Breast epithelium (tissue), 4 donors: ENCODE measurements at places on chromosomes 11 and 22. TPM values are rescaled to one million over a fixed set of nuclear protein-coding genes. Genes with fewer than 3 reads are reported as not detected.

- no peaks in the 10 kb centered on the region for H3K36me3 ChIP-seq
- peaks cover 22% of the 10 kb centered on the region for H3K4me1 ChIP-seq
- peak; percentile 15 for DNase-seq
- H3K27ac ChIP-seq: no peak overlapping the region
- H3K4me3 ChIP-seq: no peak overlapping the region
These were observed 33.0 kb downstream of the GNB1L start for GRCh38 chr22:19821523-19822300.

DNA sequence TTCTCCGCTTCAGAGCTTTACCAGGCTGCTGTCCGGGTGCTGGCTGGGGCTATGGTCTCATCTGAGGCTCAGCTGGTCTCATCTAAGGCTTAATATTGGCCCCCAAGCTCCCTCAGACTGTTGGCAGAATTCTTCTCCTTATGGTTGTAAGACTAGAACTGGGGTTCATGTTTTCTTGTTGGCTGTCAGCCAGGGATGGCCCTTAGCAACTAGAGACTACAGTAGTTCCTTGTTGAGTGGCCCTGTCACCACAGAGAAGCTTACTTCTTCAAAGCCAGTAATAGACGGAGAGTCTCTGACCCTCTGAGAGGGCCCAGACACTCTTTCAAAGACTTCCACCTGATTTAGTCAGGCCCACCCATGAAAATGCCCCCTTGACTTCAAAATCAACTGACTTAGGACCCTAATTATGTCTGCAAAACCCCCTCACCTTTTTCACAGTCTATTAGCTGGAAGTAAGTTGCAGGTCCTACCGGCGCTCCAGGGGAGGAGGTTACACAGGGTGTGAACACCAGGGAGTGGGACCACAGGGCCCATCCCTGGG lies 24.2 kb upstream of the TREH start:
- H3K27ac ChIP-seq: no peak overlapping the region
- DNase-seq: no peak
- H3K4me3 ChIP-seq: no peak overlapping the region
- H3K27me3 ChIP-seq: no peaks in the 10 kb centered on the region
- no peaks in the 10 kb centered on the region for H3K4me1 ChIP-seq

GRCh38 chr11:66359662-66360087 lies 11.9 kb downstream of the SLC29A2 start:
- H3K36me3 ChIP-seq: no peaks in the 10 kb centered on the region
- DNase-seq: no peak
- H3K27me3 ChIP-seq: no peaks in the 10 kb centered on the region
- H3K4me3 ChIP-seq: no peak overlapping the region
- no peak overlapping the region for H3K27ac ChIP-seq

BDNF gene
- 0.44 TPM for total RNA-seq

GRCh38 chr11:102325088-102325487 lies 7.8 kb downstream of the BIRC3 start:
- no peaks in the 10 kb centered on the region for H3K36me3 ChIP-seq
- DNase-seq: no peak
- H3K27ac ChIP-seq: no peak overlapping the region

GRCh38 chr11:112260490-112260889 lies at the start of gene PLET1:
TSS of gene PLET1 (minus strand) at chr11:112260860. CDS start at chr11:112260589, 271 bp downstream.
- no peak for DNase-seq
- no peak within 1 kb of the TSS for H3K27ac ChIP-seq
- H3K36me3 ChIP-seq: no peaks in the 10 kb centered on the region
- no peak within 1 kb of the TSS for H3K4me3 ChIP-seq
- no peaks in the 10 kb centered on the region for H3K27me3 ChIP-seq

- no peak overlapping the region for H3K27ac ChIP-seq
- DNase-seq: no peak
- H3K4me3 ChIP-seq: no peak overlapping the region
- H3K36me3 ChIP-seq: no peaks in the 10 kb centered on the region
- no peaks in the 10 kb centered on the region for H3K4me1 ChIP-seq
- H3K27me3 ChIP-seq: no peaks in the 10 kb centered on the region
These were observed 49.5 kb downstream of the NNMT start for GRCh38 chr11:114345575-114346222.

- no peak overlapping the region for H3K27ac ChIP-seq
- peak; percentile 39 for DNase-seq
- H3K4me3 ChIP-seq: no peak overlapping the region
- H3K4me1 ChIP-seq: no peaks in the 10 kb centered on the region
- H3K27me3 ChIP-seq: no peaks in the 10 kb centered on the region
- H3K36me3 ChIP-seq: no peaks in the 10 kb centered on the region
These were observed 21.9 kb downstream of the TPBGL start for GRCh38 chr11:75262436-75262835.

- H3K4me3 ChIP-seq: no peak overlapping the region
- no peak for DNase-seq
- no peaks in the 10 kb centered on the region for H3K27me3 ChIP-seq
- no peak overlapping the region for H3K27ac ChIP-seq
- H3K4me1 ChIP-seq: no peaks in the 10 kb centered on the region
- H3K36me3 ChIP-seq: no peaks in the 10 kb centered on the region
These were observed 84.5 kb downstream of the CEP164 start for GRCh38 chr11:117412176-117412575.

DNA sequence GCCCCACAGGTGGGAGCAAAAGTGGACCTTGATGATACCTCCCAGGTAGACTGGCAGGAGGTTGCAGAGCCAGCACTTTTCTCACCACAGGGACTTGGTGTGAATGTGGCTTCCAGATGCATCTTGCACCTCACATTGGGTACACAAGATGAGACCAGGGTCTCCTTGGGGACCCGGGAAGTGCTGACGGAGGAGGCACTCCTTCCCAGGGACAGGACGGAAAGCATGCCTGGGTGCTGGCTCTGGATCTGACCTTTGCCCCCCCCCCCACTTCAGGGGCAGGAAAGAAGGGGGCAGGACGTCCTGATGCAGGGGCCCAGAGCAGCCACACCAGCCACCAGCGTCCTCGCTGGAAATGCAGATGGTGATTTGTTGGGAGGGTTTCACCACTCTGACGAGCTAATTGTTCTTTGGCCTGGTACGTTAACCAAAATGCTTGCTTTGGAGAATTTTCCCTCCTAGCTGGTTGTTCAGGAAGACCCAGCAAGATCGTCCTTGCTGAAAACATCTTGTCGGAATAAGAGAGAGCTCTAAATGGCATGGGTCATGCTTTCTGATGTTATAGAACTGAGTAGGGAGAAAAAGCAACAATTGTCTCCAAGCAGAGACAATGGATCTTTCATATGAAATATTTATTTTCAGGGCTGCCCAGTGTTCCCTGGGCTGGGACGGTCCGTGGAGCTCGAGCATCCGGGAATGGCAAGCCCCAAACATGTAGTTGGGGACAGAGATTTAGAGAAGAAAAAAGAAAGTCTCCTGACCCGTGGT lies 74.4 kb upstream of the PPARA start:
- no peaks in the 10 kb centered on the region for H3K27me3 ChIP-seq
- H3K27ac ChIP-seq: peak overlapping the region; percentile 100
- H3K4me1 ChIP-seq: no peaks in the 10 kb centered on the region
- peak overlapping the region; percentile 97 for H3K4me3 ChIP-seq
- H3K36me3 ChIP-seq: no peaks in the 10 kb centered on the region

DNA sequence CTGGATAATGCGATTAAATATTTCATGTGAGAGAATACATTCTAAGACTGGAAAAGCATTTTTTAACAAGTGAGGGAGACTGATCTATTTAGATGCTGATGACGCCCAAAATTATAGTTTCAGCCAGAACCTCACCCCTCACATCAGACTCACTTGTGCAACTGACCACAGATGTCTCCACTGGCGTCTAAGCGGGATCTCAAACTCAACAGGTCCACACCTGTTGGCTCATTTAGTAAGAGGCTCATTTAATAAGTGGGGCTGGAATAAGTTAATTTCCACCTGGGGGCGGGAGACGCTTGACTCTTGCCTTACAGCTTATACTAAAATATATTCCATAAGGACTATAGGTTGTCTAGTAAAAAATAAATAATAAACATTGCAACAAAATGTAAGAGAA lies 47.5 kb downstream of the MORC2 start:
- no peak for DNase-seq
- H3K4me1 ChIP-seq: no peaks in the 10 kb centered on the region

H19 gene
- 37.0 TPM for total RNA-seq

GRCh38 chr22:27842669-27843431 lies 41.3 kb upstream of the MN1 start:
- H3K27ac ChIP-seq: peak overlapping the region; percentile 81
- H3K4me1 ChIP-seq: no peaks in the 10 kb centered on the region

DNA sequence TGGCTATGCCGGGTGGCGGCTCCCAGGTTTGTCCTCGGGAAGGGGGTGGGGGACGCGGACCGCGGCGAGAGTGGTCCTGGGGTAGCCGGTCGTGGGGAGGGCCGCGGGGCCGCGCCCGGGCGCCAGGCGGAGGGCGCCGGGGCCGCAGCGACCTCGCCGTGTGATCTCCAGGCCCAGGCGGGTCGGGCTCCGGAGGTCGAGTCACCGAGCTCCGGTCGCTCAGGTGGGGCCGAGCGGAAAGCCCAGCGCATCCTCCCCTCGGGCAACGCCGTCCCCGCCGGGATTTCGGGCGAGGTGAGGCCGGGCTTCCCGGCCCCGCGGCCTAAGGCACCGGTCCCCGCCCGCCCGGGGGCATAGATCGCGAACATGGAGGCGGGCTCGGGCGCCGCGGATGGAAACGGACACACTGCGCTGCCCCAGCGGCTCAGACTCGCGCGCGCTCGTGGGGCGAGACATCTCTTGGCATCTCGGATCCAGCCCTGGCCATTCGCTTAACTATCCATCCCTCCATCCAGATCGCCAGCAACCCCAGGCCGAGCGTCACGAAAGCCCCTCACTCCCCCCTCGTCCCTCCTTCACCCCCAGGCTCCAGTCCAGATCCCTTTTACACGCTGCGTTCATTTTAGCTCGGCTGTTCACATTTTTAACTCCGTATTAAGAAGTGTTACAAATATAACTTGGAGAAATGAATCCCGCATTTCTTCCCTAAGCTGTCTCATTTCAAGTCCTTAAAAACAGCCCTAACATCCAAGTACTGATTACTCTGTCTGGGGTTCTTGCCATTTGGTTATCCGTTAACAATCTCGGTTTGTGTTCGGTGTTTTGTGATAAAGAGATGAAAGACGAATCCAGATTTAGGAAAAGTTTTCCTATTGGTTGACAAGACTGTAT lies 460 bp downstream of the ZC3H12C start:
- no peak for DNase-seq
- no peaks in the 10 kb centered on the region for H3K4me1 ChIP-seq
- peak overlapping the region; percentile 81 for H3K4me3 ChIP-seq
- no peaks in the 10 kb centered on the region for H3K27me3 ChIP-seq
- H3K36me3 ChIP-seq: no peaks in the 10 kb centered on the region

IL17REL gene
- total RNA-seq: not detected

RAG2 gene
- not detected for total RNA-seq

GAS2 gene
- total RNA-seq: 10.2 TPM

- H3K4me1 ChIP-seq: no peaks in the 10 kb centered on the region
- peak overlapping the region; percentile 38 for H3K27ac ChIP-seq
- no peak overlapping the region for H3K4me3 ChIP-seq
- H3K36me3 ChIP-seq: no peaks in the 10 kb centered on the region
- H3K27me3 ChIP-seq: no peaks in the 10 kb centered on the region
- no peak for DNase-seq
These were observed 77.8 kb downstream of the C11orf91 start for GRCh38 chr11:33622806-33623205.

DNA sequence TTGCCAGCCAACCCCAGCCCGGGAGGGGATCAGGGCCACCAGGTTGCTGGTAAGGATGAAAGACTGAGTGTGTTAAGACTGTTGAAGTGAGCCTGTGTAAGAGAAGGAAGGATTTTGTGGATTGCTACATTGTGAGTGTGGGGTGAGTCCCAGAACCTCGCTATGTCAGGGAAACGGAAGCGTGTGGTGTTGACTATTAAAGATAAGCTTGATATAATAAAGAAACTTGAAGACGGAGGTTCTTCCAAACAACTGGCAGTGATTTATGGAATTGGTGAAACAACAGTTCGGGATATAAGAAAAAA lies 627 bp downstream of the JRKL start:
- H3K27me3 ChIP-seq: no peaks in the 10 kb centered on the region
- H3K27ac ChIP-seq: peak overlapping the region; percentile 92
- no peak for DNase-seq
- peaks cover 12% of the 10 kb centered on the region for H3K4me1 ChIP-seq
- H3K4me3 ChIP-seq: peak overlapping the region; percentile 86

OR2AG2 gene
- total RNA-seq: not detected

FGF19 gene
- total RNA-seq: not detected

- H3K4me1 ChIP-seq: no peaks in the 10 kb centered on the region
- H3K36me3 ChIP-seq: no peaks in the 10 kb centered on the region
- H3K4me3 ChIP-seq: peak overlapping the region; percentile 17
- DNase-seq: no peak
These were observed 28.1 kb upstream of the FBXO3 start for GRCh38 chr11:33802194-33802950.

GRK2 gene
- 52.8 TPM for total RNA-seq

C22orf42 gene
- not detected for total RNA-seq

DNA sequence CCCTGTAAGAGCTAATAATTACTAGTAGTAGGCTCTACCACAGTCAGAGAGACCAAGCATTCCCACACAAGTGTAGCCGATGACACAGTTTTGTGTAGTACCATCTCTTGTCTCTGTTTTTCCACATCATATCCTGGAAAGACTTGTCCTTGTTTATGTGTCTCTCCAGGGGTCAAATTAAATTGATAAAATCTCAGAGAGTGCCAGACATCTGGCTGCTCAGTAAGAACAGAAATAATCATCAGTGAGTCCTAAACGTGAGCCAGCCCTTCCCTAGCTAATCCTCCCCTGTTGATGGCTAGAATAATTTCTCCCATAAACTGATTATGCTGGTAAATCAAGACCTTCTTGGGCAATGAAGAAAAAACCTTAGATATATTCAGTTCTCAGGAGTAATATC lies 111.4 kb upstream of the GRAMD1B start:
- H3K36me3 ChIP-seq: no peaks in the 10 kb centered on the region
- no peak for DNase-seq
- H3K27ac ChIP-seq: no peak overlapping the region
- H3K4me1 ChIP-seq: no peaks in the 10 kb centered on the region
- no peak overlapping the region for H3K4me3 ChIP-seq

- peak; percentile 49 for DNase-seq
- no peaks in the 10 kb centered on the region for H3K27me3 ChIP-seq
- H3K27ac ChIP-seq: peak overlapping the region; percentile 68
- H3K36me3 ChIP-seq: no peaks in the 10 kb centered on the region
These were observed 39.0 kb upstream of the ADA2 start for GRCh38 chr22:17258015-17258787.

P2RY6 gene
- 1.9 TPM for total RNA-seq

DNA sequence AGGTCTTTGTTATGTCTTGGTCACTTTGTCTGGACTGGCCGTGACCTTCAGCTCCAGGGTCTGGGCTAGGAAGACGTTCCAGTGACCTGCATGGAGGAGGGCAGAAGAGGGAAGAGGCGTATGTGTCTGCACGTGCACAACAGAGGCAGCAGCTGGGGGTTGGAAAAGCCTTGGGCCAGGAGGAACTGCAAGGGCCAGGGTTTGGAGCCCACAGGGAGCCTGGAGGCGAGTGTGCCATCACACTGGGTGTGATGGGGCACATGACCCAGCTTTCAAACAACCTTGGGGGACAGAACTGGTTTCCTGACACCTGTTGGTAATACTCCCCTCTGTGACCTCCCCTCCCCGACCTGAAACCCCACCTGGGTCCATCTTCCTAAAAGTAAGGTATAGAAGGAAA lies 34.7 kb downstream of the CHRDL2 start:
- DNase-seq: no peak
- no peaks in the 10 kb centered on the region for H3K36me3 ChIP-seq
- no peak overlapping the region for H3K4me3 ChIP-seq
- no peaks in the 10 kb centered on the region for H3K27me3 ChIP-seq

C11orf52 gene
- 19.0 TPM for total RNA-seq
